ENCODE measurements at places on chromosomes 12 and 14.

DNA sequence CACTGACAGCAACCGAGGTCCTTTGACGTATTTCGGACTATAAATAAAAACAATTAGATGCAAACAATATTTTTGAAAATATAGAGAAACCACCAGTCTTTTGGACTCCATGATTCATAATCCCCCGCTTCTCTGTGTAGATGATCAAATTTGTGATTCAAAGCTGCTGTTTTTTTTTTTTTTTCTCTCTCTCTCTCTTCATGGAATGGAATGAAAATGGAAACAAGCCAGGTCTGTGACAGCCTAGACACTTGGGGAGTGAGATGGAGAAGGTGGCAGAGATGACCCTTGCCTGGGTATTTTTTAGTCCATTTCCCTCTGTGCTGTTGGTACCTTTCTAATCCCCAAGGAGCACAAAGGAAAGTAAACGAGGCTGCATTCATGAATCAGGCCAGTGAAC, 248.5 kb downstream of the GLT1D1 start:
- DNase-seq: no peak

DNA sequence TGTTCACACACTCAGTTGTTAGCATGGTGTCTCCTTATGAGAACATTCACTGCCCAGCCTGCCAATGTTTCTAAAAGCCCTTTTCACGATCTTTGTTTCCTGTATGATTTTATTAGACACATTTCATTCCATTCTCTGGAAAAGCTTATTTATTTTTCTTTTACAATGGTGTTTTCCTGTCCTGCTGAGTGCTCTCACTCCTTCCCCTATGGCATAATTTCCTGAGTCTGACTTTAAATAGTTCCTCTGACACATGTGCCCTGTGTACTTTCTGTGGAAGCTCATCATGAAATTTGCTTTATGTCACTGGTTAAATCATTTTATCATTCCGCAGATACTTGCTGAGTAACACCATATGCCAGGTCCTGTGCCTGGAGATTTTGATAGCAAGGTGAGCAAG, 612.0 kb downstream of the FLRT2 start:
- no peak for DNase-seq

DNA sequence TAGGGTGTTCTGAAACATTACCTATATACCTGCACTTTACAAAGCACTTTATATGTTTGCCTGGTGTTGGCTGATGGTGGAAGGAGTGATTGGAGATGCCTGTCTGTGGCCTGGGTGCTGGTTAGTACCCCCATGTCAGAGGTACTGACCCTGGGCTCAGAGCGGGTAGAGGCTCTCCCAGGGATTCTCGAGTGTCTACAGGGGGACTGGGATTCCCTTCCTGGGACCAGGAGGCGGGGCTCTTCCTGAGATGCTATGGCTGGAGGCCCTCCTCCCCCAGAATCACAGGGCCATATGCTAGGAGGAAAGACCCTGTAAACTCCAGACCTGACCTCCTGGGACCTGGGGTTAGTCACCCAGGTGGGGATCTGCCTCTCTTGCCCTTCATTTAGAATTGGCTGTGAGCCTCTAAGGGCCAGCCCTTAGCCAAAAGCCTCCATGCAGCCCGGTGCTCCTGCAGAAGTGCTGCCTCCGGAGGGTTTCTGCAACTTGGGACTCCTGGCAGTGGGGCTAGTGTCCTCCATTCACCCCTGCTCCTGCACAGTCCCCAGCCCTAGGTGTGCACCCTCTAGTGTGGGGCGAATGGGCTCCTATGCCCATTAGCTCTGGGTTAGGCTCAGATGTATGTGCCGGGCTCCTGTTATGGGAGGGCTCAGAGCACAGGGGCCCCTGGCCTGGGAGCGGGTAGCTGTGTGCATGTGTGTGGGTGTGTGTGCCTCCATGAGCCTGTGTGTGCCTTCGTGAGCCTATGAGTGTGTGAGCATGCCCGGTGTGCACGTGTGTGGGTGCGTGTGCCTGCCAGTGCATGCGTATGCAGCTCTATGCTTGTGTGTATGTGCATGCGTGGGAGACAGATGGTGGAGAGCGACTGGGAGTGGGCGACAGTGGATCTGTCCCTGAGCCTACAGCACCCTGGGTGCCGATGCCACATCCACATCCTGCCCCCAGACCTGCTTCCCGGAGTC, 36.6 kb downstream of the RTL1 start:
- no peak for DNase-seq

DNA sequence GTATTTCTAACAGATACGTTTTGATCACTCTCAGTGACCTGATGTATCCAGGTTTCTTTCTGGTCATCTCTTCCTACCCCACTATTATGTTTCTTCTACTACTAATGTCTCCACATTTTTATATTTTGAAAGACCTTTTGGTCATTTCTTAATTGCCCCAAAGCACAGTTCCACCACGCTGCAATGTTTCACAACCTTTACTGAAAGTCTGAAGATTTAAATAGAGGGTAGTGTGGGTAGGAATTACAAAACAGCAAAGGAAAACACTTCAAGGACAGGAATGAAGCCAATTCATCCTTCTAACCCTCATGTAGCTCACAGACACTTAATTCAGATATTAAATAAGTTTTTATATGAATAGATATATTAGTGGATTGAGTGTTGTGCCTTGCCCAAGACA, 36.1 kb upstream of the SLC16A7 start:
- DNase-seq: no peak

DNA sequence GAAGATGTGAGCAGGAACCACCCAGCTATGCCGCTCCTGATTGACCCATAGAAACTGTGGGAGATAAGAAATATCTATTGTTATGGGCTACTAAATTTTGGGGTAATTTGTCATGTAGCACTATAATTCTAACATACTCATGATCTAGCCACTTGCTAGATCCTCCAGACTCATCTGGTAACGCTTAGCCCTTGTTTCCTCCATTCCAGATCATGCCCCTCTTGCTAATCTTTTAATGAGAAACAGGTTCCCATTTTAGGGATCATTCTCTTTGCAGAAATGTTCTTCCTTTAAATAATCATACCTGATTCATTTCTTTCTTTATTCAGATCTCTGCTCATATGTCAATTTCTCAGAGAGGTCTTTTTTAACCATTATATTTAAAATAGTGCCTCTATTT, 3.8 kb upstream of the ARHGDIB start:
- DNase-seq: no peak

- no peak for DNase-seq
Observed at GRCh38 chr12:128940974-128941373, 87.7 kb downstream of the GLT1D1 start.

- no peak for DNase-seq
Observed at GRCh38 chr14:96060186-96060933, 21.2 kb downstream of the C14orf132 start.

- DNase-seq: no peak
Observed at GRCh38 chr12:20142316-20142715, 226.0 kb upstream of the PDE3A start.

GRCh38 chr14:98886982-98887381, 385.0 kb downstream of the BCL11B start:
- no peak for DNase-seq

DNA sequence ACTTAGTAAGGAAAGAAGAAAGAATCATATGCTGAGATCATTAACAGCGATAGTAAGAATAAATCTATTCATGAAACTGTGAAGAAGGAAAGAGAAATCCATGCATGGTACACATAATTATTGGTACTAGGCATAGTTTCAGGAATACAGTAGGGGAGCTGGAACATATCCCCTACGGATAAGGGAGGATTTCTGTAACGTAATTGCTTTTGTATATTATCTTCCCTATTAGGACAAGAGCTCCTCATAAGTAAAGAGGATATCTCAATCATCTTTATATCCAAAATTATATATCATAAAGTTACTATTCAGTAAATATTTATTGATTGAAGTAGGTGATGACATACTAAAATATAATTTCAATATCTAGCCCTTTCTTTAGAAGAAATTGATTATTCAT, 22.9 kb downstream of the SYT1 start:
- no peak for DNase-seq

GRCh38 chr12:52519387-52519703, 849 bp downstream of the KRT5 start:
- no peak for DNase-seq

GRCh38 chr12:31003861-31004640, 69.6 kb upstream of the DDX11 start:
- DNase-seq: no peak

DNA sequence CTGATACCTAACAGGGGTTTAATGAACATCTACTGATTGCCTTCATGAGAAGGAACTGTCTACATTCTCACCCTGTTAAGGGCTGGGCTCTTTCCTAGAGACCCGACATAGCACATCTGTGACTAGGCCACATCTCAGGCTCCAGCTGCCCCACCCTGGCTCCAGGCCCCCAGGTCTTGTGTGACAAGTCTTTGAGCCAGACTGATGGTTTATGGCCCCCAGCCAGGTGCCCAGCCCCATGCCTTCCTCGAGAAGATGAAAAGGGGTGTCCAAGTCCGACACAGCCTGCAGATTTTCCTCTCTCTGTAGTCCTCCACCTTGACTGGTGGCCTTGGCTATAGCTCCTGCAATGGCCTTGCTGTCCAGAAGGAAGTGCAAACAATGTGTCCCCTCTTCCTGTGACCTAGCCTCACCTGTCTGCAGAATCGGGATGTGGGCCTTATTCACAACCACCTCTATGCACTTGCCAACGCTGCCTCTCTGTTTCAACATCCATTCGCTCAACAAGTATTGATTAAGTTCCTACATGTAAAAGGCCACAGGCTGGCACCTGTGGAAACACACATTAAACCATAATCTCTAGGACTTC, 4.2 kb downstream of the ACTN1 start:
- no peak for DNase-seq

DNA sequence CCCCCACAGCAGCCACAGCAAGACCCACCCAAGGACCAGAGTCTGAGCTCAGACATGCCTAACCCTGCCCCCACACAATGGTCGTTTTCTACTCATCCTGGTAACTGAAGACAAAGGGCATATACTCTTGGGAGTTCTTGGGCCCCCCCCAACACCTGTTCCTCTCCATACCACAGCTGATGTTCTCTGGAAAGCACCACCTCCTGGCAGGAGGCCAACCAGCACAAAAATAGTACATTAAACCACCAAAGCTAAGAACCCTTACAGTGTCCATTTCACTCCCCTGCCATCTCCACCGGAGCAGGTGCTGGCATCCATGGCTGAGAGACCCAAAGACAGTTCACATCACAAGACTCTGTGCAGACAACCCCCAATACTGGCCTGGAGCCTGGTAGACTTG, 80.6 kb upstream of the DAAM1 start:
- no peak for DNase-seq

GRCh38 chr14:74649673-74650072, 37.6 kb upstream of the LTBP2 start:
- DNase-seq: no peak

- DNase-seq: no peak
Observed at GRCh38 chr14:105257464-105257863, 9.1 kb downstream of the BTBD6 start.

DNA sequence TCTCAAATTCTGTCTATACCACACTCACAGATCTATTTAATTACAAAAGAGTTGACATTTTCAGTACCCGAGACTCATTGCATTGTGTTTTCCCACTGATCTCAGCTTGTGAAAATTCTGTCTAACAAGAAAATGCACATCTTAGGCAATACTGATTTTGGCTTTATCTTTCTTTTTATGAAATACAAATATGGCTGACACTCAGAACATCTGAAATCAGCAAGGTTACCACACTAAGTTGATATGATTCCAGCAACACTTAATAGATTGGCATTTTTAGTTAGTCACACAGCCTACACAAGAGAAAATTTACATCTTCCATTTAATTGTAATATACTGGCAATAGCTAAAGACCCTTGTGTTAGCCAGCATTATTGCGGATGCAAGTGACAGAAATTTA, 40.3 kb downstream of the PEX5 start:
- no peak for DNase-seq

DNA sequence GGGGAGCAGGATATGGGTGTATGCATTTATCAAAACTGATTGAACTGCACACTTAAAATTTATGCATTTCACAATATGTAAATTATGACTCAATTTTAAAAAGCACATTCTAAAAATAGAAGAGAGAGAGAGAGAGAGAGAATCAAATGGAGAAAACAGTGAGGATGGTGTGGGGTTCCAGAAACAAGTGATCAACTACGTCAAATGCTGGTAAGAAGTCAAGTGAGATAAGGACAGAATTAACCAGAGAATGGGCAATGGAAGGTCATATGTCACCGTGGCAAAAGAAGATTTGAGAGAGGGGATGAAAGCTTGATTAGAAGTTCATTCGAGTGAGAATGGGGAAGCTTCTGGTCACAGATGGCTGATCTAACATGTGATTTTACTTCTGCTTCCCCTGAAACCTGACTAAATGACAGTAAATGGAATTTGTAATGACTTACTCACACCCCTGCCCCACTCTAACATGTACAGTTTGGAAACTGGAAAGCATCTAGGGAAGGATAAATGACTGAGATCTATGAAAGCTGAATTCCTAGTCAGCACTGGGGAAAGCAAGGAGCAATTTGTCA, 276.5 kb upstream of the AMIGO2 start:
- no peak for DNase-seq

DNA sequence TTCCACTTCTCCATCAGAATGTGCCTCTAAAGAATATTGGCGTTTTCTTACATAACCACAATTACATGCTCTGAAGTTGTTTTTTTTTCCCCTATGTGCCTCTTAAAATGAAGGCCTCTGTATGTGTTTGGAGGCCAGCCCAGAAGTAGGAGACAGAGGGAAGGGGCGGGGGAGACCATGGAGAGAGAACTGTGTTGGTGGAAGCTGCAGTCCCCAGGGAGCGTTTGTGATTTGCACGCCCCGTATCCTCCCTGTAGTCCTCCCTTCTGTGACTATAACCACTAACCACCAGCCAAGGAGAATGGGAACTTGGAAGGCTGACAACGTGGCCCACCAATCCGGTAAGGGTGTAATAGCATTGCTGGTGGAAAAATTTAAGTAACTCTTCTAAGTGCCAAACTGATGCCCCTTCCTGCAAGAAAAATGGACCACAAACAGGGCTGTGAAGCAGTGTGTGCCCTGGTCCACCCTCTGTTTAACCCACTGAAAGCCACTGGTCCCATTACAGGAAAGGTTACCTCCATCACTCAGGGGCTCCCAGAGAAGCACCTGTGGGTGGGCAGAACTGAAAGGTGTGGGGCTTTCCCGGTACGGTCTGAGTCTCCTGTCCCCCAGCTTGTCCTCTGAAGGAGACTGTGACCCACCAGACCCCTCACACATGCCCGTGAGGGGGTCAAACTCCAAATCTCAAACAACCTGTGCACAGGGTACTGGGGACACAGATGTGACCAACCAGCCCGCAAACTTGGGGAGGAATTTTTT, 36.8 kb downstream of the CCDC88C start:
- DNase-seq: no peak

GRCh38 chr12:68178184-68178583, 18.6 kb upstream of the IFNG start:
- DNase-seq: no peak
